ENCODE measurements at places on chromosomes 5 and 9.

- DNase-seq: no peak
Observed at GRCh38 chr9:34809504-34810186, 99.7 kb upstream of the CCL21 start.

DNA sequence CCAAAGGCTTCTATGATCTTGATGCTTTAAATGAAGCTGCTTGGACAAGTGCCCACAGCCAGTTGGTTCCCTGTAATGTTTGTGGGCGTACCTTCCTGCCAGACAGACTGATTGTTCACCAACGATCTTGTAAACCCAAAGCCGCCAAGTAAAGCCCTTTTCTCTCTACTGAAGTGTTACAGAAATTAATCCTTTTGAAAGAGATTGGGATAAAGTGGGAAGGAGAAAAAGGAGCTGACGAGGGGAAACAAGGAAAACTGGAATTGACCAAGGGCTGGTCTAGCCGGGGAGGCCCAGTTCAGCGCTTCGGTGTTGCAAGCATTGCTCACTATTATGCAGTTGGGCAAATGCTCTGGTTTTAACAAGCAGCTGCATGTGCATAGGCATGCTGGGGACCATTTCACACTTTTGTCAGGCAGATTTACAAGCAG lies 53.2 kb downstream of the ZNF474 start:
- peak; percentile 9 for DNase-seq

- no peak for DNase-seq
Observed at GRCh38 chr5:178793151-178793550, 62.7 kb upstream of the ZNF354A start.

DNA sequence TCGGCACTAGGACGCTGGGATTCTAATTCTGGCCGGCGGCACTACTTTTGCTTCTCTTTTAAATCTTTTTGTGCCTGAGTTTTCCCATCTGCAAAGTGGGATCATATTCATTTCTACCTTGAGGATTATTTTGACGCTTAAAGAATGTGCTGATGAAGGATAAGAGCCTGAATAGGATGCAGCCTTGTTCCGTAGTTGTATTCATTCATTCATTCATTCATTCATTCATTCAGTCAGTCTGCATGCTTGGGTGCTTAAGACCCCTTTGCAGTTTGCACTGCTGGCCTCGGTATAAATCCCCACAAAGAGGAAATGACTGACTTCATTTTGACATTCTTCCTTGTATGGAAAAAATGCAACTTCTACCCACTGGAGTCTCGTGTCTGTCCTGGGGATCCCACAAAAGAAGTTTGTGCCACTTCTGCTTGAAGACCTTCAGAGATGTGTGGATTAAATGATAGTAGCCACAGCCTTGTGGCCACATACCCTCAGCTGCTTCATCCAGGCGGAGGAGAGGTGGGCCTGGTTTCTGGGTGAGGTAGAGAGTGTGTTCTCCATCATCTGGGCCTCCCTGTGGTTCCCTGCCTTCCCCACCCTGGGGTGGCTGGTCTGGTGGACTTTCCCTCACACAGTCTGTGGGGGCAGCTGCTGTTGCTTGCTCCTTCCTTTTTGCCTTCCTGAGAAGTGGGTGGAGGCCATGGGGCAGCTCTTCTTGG lies 62.6 kb downstream of the PPARGC1B start:
- DNase-seq: no peak

DNA sequence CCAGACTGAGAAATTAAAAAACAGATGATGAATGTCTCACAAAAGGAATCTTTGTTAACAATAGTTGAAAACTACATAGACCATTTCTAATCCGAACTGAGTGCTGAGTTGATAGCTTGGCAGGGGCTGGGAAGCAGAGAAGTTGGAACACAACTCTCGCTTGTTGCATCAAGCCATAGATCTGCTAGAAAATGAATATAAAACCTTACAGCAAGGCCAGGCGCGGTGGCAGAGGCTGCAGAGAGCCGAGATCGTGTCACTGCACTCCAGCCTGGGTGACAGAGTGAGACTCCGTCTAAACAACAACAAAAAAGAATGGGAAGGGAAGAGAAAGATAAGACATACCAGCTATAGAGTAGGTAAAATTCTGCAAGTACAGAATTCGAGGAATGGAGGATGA lies 28.0 kb upstream of the SPZ1 start:
- DNase-seq: no peak

GRCh38 chr9:82188817-82189216 lies 200.2 kb downstream of the SPATA31D1 start:
- DNase-seq: no peak

DNA sequence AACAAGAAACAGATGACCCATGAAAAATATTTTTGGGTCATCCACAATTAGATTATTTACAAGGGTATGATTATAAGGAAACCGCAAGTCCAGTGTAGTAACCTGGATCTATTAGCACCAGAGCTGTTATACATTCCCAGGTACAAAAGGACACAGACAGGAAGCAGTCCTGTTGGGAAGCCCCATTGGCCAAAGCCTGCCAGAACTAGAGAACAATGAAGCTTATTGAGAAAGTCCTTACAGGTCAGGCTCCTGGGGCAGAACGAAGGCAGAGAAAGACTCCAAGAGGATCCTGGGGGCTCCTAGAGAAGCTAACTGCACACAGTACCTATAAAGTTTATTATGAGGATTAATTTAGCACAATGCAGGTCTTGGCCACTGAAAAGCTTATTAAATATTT lies 169.9 kb downstream of the PARP8 start:
- DNase-seq: no peak

DNA sequence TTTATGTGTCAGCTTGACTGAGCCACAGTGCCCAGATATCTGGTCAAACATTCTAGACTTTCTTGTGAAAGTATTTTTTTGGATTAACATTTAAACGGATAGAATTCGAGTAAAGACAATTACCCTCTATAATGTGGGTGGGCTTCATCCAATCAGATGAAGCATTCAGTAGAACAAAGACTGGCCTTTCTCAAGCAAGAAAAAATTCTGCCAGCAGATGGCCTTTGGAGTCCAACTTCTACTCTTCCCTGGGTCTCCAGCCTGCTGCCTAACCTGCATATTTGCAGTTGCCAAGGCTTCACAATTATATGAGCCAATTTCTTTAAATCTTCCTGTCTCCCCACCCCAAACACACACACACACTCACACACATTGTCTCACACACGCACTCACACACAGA lies 86.4 kb downstream of the MED10 start:
- peak; percentile 73 for DNase-seq

- no peak for DNase-seq
Observed at GRCh38 chr9:111056538-111056937, 18.3 kb upstream of the LPAR1 start.

- peak; percentile 79 for DNase-seq
Observed at GRCh38 chr5:125198270-125198974, 452.0 kb upstream of the ZNF608 start.

- DNase-seq: peak; percentile 43
Observed at GRCh38 chr5:38922199-38922598, 76.4 kb downstream of the OSMR start.

DNA sequence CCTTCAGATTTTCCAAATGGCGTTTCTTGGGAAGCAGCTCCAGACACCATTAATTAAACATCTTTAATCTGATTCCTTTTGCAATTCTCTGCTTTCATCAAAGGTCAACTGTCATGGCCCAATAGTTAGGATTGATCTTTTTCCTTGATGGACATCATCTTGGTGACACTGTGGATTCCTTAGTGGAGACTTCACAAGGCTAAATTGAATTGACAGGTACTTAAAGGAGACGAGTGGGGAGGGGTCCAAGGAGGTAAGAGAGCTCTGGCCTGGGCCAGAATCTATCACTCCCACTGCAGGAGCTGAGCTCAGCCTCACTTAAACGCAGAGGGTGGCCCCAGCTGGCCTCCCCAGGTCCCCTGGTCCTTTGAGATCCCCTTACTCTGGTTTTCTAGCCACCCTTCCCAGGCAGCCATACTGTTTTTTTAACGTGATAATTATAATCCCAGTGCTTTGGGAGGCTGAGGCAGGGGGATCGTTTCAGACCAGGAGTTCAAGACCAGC lies 9.9 kb upstream of the HMCN2 start:
- DNase-seq: no peak

GRCh38 chr5:175250426-175250825 lies 193.6 kb downstream of the DRD1 start:
- DNase-seq: no peak

DNA sequence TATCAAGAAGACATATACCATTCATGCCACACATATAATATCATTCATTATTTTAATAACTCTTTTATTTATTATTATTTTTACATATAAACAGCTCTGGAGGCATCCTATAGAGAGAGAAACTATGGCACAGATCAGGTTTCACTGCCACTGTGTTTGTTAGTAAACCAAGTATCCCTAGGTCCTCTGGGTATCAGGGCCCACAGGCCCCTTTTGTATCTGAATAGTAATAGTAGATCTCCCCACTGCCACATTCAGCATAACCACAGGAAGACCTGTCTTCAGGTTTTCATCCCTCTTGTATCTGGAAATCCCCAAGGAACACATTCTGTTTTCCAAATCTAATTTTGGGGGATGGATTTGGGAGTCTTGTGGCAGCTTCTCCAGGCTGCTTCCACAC lies 94.0 kb downstream of the SPATA31D1 start:
- DNase-seq: no peak

DNA sequence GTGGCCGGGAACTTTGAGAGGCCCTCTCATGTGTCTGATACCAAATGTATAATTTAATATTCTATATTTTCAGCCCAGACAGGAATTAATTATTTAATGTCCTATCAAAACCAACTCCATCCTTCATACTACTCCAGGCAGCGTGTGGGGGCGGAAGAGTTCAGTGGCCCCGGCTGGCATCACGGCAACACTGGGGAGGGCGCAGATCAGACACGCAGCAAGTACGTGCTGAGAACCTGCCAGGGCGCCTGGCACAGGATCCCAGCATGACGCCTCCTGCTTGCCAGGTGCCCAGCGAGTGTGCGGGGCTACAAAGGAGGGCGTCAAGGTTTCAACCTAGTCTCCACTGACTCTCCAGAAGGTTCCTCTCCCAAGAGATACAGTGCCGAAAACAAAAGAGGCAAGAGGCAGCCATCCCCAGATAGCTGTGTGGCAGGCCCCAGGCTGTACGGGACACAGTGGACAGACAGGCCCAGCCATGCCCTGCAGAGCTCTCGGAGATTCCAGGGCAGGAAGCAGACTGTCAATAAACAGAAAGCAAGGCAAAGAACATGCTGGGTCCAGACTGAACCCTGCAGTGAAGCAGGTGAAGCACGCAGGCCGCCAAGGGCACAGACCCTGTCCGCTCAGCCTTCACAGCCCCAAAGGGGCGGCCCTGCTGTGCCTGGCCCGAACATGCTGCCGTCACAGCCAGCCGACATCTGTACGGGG lies 110.3 kb downstream of the VAV2 start:
- peak; percentile 63 for DNase-seq

- no peak for DNase-seq
Observed at GRCh38 chr5:95153511-95153910, 131.4 kb downstream of the MCTP1 start.

- no peak for DNase-seq
Observed at GRCh38 chr5:87411973-87412629, 629 bp downstream of the CCNH start.
